ENCODE measurements at places on chromosomes 12 and 14. TPM values are rescaled to one million over a fixed set of nuclear protein-coding genes. Genes with fewer than 3 reads are reported as not detected.

The ERBB3 gene
- polyA plus RNA-seq: 4.7 TPM

The ACVR1B gene
- polyA plus RNA-seq: 12.6 TPM

The RNFT2 gene
- polyA plus RNA-seq: 1.2 TPM

GRCh38 chr12:66337381-66338010 is 35.2 kb downstream of the HELB start:
- DNase-seq: no peak

DNA sequence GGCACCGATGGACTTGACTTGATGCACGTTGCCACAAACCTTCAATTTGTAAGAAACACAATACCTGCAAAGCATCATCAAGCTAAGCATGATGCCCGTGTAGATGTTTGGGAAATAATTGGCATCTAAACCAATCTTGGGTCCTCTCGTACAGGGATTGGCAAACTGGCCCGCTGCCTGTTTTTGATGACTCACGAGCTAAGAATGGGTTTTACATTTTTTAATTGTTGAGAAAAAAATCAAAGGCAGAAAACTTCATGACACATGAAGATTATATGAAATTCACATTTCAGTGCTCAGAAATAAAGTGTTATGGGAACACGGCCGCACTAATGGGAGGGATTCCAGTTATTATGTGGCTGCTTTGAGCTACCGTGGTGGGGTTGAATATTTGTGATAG is 10.9 kb downstream of the MTA1 start:
- no peak for DNase-seq

Data from BJ (cell line).